ENCODE measurements at places on chromosomes 3 and 15. TPM values are rescaled to one million over a fixed set of nuclear protein-coding genes. Genes with fewer than 3 reads are reported as not detected.

Gene ANKRD63
- 0.37 TPM for total RNA-seq

Gene SNTN
- not detected for total RNA-seq

Gene U2SURP
- 61.7 TPM for total RNA-seq

Gene GP5
- total RNA-seq, result not detected

Gene SI
- not detected for total RNA-seq

Gene GABRB3
- total RNA-seq, result 14.4 TPM

Gene SENP8
- 3.2 TPM for total RNA-seq

Gene ACTRT3
- not detected for total RNA-seq

Gene GOLGA8M
- 0.95 TPM for total RNA-seq

Gene AHSG
- total RNA-seq, result not detected

Gene CD86
- 0.39 TPM for total RNA-seq

Gene PAQR5
- 5.7 TPM for total RNA-seq

Gene C3orf49
- total RNA-seq, result not detected

Gene HDC
- not detected for total RNA-seq

Gene CNTN3
- total RNA-seq, result 0.06 TPM

Gene ANKUB1
- not detected for total RNA-seq

DNA sequence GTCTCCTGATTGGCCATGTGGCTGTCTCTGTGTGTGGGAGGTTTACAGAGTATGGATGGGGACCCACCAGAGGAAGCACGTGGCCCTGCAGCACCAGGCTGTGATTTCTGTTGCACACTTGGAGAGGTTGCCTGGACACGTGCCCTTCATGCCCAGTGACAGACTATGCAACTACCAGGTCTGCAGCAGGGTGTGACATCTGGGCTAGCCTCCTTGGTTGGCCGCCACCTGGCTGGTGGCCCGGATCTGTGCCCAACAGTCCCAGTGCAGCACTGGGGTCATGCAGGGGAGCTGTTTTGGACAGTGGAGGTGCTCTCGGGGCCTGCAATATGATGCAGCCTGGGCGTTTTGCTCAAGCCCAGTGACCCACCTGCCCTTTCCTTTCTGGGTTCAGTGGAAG lies 212.5 kb downstream of the UBE3A start:
- no peak for DNase-seq

DNA sequence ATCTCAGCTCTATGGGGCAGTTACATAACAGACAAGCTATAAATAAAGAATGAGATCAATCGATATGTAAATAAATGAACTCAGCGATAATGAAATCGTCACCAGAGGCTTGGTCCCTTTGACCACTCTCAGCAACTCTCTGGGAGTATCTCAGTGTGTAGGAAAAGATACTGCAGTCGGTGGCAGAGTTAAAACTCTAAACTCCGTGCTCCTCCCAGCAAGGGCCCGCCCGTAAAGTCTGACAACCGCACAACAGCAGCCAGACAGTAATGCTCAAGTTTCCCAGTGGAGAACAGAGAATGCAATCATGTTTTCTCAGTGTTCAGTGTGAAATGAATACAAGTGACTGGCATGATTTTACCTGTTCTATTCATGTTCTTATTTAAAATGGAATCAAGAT lies 28.3 kb upstream of the IGF1R start:
- DNase-seq, result no peak

- DNase-seq, result no peak
Measured at GRCh38 chr15:77473328-77473727, 52.6 kb downstream of the HMG20A start.

DNA sequence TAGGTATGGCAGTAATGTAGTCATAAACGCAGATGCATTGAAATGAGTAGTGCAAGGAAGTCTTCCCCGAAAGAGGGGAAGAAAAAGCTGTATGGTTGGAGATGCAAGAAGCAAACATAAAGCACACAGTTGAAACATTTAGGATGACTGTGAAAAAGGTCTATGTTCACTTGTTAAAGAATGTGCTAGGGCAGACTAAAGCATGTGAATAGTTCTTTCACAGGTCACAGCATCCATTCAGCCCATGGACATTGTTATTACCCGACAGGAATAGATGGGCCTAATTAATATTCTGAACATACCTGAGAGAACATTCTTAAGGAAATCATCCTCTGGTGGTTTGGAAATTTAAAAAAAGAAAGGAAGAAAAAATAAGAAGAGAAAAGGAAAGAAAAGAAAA lies 595.2 kb downstream of the ZIC1 start:
- DNase-seq, result no peak

DNA sequence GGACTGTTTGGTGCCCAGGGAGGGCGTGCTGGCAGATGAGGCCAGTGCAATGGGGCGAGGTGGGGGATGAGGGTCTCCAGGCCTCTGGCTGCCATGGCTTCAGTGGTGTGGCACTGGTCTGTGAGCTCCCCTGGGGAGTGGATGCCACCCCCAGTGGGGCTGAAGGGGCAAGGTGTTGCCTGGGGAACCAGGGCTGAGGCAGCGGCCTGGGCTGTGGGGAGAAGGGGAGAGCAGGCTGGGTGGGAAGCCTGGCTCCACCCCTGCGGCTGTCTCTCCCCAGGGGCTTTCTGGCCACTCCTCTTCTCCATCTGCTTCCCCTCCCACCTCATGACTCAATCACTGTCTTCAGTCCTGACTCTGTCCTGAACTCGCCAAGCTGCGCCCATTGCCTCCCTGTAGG lies 88.4 kb upstream of the TLE3 start:
- no peak for DNase-seq

GRCh38 chr3:189103208-189103607 lies 68.6 kb upstream of the TPRG1 start:
- no peak for DNase-seq

DNA sequence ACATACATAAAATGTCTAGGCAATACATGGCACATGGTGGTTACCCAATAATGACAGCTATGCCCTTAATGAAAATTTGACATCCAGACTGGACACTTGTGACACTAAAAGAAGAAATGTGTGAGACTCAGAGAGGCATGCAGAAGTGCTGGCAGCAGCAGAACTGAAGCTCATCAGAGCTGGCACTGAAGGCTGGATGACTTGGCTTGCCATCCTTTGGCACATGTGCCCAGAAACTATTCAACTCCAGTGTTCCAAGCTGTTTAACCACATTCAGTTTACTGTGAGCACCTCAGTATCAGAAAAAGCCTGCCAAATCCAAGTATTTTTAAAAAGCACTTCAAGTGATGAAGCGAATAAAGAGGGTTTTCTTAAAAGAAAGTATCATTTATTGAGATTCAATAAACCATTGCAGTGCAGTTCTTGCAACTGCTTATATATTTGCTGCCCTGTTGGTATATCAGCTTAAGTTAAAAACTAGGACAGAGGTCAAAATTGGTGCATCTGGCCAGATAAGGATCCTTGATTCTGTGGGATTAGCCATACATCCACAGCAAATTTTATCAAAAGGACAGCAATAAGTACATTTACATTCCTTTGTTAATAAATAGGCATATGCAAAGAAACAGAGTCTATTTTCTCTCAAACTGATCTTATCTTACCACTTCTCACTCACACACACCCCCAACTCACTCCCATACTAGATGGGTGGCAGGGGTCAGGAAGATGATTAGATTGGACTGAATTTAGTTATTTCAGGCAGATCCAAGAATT lies 15.8 kb downstream of the IGSF11 start:
- no peak for DNase-seq

DNA sequence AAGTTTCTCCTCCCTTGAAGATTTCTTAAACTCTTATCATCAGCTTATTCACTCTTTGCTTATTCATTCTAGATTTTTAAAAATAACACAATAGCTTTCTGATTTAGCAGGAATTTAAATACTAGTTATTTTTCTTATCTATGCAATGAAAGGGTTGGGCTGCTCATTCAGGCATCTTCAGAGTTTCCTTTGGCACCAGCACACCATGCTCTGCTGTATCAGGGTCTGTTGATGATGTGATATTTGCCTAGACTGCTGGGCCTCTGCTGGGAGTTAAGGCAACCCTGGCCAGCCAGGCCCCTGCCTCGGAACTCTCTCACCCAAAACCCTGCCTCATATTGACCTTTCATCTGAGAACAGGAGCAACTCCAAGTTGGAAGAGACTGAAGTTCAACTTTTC lies 35.0 kb downstream of the DRD3 start:
- no peak for DNase-seq

- no peak for DNase-seq
Measured at GRCh38 chr3:175432376-175433025, 573.4 kb downstream of the NAALADL2 start.

DNA sequence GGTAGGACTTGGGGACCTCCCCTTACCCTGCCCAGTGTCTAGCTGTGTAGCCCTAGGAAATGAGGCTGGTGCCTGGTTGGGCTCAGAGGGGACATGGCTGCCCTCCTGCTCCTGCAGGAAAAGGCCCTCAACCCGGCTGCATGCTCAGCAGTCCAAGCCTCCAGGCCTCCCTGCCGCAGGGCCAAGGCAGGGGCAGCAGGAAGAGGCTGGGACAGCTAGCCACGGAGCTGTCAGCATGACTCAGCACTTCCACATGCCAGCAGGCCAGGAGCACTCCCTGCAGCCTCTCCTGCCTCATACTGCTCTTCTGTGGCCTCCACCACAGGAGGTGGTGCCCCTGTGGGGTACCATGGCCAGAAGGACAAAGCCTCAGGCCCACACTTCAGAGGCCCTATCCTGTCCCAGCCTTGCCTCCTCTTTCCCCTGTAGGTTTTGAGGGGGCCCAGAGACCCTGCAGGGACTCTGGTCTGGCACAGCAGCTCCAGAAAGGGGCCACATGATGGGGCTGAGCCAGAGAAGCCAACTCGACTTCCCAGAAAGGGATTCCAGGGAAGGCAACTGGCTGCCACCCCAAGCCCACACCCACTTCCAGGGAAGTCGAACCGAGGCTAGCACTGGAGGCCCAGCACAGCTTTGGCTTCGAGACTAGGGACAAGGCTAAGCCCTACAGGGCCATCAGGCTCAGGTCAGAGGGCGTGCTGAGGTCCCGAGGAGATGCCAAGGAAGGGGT lies 19.5 kb downstream of the TKT start:
- DNase-seq, result peak; percentile 76

GRCh38 chr15:56365075-56365711 lies at the start of gene TEX9:
Gene TEX9, plus strand, starts transcription at chr15:56365426. Its CDS starts 25 bp downstream, at chr15:56365451.
- peak; percentile 77 for DNase-seq

- DNase-seq, result no peak
Measured at GRCh38 chr3:194785315-194785714, 99.6 kb downstream of the FAM43A start.

GRCh38 chr15:38793206-38793810 lies 228.7 kb upstream of the RASGRP1 start:
- DNase-seq, result no peak

DNA sequence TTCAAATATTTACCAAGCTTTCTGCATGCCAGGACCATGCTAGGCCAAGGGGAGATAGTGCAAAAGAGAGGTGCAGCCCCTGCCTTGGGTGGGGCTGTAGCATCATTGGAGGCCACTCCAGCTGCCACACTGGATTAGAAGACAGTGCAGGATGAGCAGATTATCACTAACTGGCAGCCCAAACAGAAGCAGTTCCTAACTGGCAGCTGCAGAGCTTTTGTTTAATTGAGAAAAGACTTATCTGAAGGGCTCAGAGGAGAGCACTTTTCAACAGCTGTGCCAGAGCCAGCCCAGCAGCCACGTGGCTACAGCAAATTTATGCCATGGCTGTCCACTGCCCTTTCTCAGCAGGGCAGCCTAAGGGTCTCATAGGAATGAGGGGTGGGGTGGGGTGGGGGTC lies 13.5 kb upstream of the ACSBG1 start:
- DNase-seq, result no peak

GRCh38 chr15:57198654-57199291 lies 177.5 kb upstream of the CGNL1 start:
- DNase-seq, result no peak

DNA sequence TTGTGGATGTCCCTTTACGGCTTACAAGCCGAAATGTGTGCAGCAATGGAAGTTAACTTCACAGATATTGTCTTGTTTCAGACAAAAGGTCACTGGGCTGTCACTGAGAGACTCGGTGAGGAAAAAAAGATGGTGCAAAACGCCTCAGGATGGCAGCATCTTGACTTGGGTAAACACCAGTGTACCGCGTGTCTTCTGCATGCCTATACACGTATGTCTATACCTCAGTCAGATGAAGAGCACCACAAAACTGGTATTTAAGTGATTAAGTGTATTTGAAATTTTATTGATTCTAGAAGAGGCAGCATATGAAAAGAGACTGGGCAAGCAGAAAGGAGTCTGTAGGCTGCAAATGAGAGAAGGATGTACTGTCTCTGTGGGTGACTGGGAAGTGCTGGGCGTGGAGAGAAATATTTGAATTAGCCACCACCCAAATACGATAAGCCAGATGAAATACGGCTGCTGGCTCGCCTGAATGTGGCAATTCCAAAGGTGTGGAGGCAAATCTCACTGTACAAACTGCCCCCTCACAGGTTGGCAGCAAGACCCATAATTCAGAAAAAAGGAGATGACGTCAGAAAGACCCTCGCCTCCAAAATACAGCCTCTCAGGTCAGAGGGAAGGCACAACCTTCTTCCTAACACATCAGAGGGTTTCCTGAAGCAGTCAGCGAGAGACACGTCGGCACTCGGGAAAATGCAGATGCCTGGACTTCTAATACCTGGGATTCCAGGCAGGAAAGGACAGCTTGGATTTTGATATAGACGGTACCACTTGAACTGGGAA lies 53.4 kb upstream of the NEO1 start:
- no peak for DNase-seq

DNA sequence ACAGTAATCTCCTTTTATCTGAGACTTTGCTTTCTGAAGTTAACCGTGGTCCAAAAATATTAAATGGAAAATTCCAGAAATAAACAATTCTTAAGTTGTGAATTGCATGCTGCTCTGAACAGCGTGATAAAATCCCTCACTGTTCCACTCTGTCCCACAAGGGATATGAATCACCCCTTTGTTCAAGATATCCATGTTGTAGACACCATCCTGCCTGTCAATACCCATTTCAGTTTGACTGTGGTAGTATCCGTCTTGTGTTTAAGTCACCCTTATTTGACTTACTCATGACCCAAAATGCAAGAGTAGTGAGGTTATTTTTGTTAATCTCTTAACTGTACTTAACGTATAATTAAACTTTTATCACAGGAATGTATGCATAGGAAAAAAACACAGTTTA lies 435.0 kb downstream of the SHQ1 start:
- DNase-seq, result no peak

GRCh38 chr3:169575381-169575780 lies 88.1 kb downstream of the MECOM start:
- peak; percentile 20 for DNase-seq

DNA sequence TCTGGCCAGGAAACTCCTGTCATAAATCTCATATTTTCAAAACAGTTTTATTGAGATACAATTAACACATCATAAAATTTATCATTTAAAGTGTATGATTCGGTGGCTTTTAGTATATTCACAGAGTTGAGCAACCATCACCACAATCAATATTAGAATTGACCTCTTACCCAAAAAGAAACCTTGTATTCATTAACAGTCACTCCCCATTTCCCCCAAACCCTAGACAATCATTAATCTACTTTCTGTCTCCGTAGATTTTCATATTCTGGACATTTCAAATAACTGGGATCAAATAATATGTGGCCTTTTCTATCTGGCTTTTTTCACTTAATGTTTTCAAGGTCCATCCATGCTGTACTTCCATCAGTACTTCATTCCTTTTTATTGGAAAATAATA lies 145.7 kb upstream of the RORA start:
- no peak for DNase-seq

All from H4 (cell line).